Stimulated activated naive CD8-positive, alpha-beta T cell treated with anti-CD3 and anti-CD28 coated beads, Interleukin-15, Interleukin-2, amounts not matched to agents 100 U/mL and 50 U/mL, for 24 hours (primary cell): ENCODE measurements at places on chromosomes 5 and 9.

- no peak for DNase-seq
These were observed 205.2 kb downstream of the FSTL4 start for GRCh38 chr5:133406977-133407632.

DNA sequence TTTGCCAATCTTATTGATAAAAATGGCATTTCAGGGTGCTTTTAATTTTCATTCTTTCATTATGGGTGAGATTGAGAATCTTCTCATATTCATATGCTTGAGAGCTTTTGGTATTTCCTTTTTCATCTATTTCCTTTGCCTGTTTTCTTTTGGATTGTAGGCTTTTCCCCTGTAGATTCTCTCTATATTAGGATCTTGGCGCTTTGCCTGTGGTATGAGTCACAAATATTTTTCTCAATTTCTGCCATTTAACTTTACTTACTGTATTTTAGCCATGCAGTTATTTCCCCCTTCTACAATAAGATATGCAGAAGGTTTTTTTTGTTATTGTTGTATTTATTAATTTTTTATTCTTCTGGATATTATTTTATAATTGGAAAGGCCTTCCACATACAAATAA is 21.5 kb upstream of the KLF9 start:
- DNase-seq, result no peak

DNA sequence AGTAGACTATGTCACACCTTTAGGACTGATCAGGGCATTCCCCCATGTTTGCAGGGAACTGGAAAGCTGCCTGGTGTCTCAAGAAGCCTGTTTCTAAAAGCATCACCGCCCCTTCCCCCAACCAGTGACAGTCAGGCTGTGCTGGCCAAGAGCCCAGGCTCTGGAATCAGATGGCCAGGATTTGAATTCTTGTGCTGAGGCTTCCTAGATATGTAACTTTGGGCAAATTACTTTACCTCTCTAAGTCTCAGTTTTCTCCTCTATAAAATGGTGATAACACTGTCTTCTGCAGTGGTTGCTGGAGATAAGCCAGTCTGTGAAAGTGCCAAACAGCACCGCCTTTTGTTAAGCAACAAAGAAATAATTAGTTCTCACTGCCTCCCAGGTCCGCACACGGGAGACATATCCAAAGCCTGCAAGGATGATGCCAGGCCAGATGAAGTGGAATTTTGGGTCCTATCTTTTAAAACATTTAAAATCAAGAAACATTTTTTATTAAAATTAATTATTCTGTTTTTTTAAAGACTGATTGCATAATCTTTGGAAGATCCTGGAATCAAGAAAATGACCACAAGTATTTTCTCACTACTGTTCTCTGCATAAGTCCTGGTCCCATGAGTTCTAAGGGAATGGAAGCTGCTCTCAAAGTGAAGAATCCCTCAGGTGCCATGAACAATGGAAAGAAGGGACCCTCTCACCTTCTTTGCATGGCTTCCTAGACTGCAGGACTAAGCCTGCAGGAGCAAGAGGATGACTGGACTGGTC is 13.9 kb downstream of the SLC31A2 start:
- no peak for DNase-seq

GRCh38 chr5:15852217-15852616 is 327.4 kb downstream of the MARCHF11 start:
- DNase-seq, result no peak

- DNase-seq, result no peak
These were observed 108.4 kb downstream of the KCNIP1 start for GRCh38 chr5:170612256-170612678.

- DNase-seq, result no peak
These were observed 122.1 kb downstream of the SNX18 start for GRCh38 chr5:54639621-54640020.

GRCh38 chr9:28941856-28942255 is 1368.6 kb upstream of the C9orf72 start:
- DNase-seq, result no peak

DNA sequence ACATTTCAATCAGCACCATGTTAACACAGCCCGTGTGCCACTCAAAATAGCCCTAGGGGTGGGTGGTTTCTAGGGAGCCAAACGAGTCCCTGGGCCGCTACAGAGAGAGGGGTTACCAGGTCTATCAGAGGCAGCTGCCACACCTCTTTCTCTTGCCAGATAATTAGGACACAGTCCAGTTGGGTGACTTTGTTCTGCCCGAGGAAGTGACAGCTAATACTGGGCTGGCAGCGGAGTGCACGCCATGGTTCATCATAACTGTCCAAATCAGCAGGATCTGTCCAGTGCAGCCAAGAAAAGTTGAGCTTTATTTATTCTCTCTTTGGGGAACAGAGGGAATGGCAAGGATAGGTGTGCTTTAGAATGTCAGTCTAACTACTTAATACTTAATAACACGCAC is 583.8 kb downstream of the BRINP1 start:
- DNase-seq, result no peak

DNA sequence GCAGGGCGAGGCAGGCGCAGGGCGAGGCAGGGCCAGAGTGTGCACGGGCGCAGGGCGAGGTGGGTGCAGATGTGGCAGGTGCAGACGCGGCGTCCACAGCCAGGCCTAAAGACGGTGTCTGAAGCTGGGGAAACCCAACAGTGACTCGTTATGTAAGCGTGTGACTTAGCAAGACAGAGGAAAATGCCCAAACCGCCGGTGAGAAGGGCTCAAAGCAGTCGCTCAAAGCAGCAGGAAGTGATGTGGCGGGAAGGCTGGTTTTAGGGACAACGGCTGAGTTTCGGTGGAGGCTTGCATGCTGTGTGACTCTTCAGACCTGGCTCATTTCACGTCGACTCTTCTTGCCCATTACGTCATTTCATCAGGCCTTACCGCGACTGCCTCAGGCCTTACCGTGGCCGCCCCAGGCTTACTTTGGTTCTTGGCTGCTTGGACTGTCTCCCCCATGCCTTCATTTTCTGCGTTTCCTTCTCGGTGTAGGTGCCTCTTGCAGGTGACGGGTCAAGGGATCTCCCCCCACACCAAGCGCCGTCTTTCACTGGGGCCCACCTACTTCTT is 50.5 kb upstream of the EXOC3 start:
- peak; percentile 84 for DNase-seq

- no peak for DNase-seq
These were observed 225.9 kb downstream of the RFX3 start for GRCh38 chr9:3299872-3300271.

DNA sequence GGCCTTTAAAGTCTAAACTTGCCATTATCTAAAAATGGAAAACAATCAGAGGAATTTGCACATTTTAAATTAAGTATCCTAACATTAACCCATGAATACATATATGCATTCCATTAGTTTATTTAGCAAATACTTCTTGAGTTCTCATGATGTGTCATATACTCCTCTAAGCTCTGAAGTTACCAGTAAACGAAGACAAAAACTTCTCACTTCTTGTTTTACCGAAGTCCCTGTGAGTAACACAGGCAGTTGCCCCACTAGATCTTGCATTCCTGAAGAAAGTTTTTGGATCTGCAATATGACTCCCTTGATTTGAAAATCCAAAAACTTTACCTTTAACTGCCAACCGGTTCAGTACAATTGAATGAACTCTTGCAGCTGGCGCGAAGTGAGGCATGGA is 439.0 kb upstream of the MPDZ start:
- DNase-seq, result no peak

- no peak for DNase-seq
These were observed 69.4 kb upstream of the PSD2 start for GRCh38 chr5:139726248-139726647.

GRCh38 chr5:72171667-72172066 is 64.4 kb downstream of the MAP1B start:
- no peak for DNase-seq

DNA sequence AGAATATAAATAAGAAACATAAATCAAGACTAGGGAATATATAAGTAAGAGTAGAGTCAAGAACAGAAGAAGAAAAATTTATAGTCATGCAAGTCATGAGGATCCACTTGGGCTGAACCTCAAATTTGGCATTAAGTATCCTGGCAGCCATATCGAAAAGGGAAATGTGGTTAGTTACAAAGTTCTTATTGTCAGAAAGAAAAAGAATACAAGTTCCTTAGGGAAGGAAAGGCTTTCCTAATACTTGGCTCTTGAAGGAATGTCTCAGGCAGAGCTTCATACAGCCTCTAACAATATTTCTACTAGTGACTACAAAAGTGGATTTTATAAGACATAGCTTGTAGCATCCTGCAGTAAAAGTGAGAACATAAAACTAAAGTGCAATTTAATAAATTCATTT is 45.4 kb downstream of the TMEM252 start:
- DNase-seq, result no peak

- DNase-seq, result peak; percentile 95
These were observed at the start of gene ZNF367 for GRCh38 chr9:96418083-96418919. ZNF367 (minus strand) TSS chr9:96418370; CDS start chr9:96418032, 338 bp downstream.

DNA sequence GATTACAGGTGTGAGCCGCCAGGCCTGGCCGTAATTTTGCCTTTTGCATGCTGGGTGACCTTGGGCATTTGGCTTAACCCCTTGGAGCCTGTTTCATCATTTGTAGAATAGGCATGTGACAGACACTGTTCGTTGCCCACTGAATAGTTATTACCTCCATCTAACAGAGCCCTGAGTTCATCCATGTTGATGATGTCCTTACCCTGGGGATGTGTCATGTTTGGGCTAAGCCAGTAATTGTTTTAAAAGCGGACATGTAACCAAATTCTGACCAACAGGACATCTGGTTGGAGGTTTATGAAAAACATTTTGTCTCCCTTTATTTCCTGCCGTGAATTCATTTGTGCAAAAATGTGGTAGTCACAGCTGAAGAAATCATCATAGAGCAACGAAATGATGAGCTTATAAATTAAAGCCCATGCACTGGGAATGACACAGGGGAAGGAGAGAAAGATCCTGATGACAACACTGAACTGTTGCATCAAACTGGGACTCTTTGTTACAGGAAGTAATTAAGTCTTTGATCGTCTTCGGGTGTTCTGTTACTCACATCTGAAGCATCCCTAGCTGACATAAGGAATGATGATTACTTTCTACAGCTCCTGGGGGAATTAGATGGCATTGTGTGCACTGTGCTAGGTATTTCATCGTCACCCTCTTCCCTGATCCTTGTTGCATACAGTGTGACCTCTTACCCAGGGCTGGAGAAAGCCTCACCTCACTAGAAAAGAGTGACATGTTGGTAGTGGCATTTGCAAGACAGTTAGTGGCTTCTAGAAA is 117.8 kb downstream of the FGF18 start:
- no peak for DNase-seq

DNA sequence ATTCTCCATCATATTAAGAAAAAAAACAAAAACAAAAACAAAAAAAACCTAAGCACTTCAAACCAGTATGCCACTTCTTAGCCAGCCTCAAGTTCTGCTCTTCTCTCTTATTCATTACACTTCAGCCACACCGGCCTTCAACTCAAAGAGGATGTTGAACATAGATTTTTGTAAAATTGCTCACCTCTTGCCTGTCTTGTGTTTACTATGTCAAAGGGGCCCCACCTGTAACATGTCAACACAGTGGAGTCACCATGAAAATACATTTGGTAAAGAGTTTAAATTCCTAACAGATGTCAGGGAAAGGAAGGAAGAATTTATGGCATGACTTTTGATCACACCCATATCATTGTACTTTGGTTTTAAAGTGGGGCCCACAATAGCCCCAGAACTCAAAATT is 121.1 kb upstream of the GHR start:
- DNase-seq, result no peak

GRCh38 chr9:72065076-72065475 is 4.7 kb upstream of the C9orf57 start:
- DNase-seq, result no peak

GRCh38 chr5:135395866-135396265 is 3.2 kb downstream of the MACROH2A1 start:
- no peak for DNase-seq

GRCh38 chr9:3224931-3225330 is 300.9 kb downstream of the RFX3 start:
- DNase-seq, result no peak

DNA sequence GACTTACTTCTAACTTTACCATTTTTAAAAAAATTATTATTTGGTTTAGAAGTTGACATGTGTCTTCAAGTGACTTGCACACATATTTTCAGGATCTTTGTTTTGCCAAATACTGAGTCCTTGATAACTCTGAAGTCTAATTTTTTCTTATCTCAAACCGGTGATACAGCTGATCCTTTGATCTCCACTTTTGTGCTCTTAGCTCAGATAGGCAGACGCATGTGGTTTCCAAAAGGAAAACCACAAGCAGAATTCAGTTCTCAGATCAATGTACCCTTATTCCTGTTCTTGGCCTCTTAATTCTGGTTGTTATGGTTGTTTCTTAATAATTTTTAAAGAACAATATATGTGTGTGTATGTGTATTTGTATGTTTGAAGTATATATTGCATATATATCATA is 238.3 kb upstream of the EDIL3 start:
- no peak for DNase-seq

- no peak for DNase-seq
These were observed 9.1 kb upstream of the GPSM1 start for GRCh38 chr9:136318111-136318775.

- DNase-seq, result no peak
These were observed 5.0 kb downstream of the ENTPD8 start for GRCh38 chr9:137435980-137436760.

- no peak for DNase-seq
These were observed 43.7 kb upstream of the RPL26L1 start for GRCh38 chr5:172915514-172915913.

DNA sequence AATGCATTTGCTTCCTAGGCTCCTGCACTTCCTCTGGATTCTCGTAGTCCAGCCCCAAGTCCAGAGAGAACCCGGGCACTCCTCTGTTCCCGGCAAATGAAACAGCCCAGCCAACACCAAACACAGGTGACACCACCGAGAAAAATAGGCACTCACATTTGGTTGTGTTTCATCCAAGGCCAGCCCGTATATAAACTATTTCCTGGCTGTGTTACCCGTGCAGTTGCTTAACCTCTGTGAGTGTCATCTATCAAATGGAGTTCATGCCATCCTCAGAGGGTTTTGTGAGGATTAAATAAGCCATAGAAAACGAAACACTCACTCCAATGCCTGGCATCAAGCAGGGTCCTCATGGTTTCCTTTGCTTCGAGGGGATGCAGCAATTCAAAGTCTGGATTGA is 115.2 kb downstream of the BOD1 start:
- DNase-seq, result no peak

DNA sequence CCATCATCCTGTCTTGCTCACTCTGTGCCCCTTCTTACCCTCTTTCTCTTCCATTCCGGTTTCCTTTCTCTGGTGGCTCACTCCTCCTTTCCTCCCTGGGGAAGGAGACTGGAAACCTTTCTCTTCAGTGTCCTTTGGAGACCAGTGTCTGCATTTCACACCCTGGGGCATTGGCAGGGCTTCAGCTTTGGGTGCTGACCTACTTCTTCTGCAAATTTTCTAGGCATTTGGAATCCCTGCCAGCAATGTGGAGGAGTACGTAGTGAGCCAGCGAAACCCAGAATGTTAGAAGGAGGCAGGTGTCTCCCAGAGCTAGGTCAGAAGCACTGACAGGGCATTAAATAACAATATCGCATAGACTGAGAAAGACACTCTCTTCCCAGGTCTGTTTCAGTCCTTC is 122.2 kb downstream of the SLC28A3 start:
- no peak for DNase-seq

DNA sequence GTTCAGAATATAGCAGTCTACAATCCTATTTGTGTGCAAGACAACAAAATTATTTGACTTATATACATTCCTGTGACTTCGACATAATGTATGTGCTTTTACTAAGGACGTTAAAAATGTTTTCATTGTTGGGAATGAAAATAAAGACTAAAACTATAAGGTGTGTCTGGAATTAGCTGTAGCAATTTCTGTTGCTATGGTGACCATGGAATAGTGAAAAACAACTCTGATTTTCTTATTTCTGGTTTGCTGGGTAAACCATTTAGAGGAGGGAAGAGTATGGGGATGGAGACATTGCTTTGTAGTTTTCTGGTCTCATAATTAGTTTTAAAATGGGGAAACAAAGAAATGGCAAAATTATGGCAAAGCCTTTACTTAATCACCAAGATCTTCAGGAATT is 343.2 kb downstream of the SEMA5A start:
- DNase-seq, result no peak
